ENCODE measurements at places on chromosomes 3 and 15.

DNA sequence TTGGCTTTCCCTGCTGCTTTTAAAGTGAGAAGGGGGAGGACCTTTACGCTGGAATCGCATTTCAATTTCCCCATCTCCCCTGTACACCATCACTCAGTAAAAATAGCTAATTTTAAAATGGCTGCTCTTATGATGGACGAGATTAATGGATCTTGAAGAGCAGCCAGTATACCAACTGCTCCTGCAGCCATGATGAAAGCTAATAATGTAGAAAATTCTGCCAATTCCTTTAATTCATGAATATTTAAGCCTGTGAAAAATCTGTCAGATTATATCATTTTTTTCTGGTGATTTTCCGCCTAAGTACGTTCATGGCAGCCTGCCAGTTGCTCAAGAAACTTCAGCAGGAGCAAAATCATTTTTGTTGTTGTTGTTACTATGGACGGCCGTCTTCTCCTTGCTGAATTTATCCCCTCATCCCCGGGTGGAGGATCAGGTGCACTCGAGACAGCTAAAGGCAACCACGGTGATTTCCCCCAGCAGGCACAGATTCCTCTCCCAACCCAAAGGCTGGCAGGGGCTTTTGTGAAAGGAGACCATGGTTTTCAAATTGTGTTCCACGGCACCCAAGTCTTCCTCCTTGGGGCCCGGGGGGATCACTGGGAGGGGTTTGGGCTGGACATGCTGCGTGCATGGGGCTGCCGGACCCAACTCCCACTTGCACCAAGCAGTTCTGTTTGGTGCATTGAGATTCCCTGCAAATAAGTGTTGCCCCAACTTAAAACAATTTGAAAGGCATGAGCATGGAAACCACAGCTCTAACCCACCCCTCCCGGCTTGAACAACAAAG, 289.6 kb downstream of the UACA start:
- DNase-seq, result no peak

GRCh38 chr15:52651868-52652267, 27.3 kb downstream of the ATOSA start:
- peak; percentile 70 for DNase-seq

DNA sequence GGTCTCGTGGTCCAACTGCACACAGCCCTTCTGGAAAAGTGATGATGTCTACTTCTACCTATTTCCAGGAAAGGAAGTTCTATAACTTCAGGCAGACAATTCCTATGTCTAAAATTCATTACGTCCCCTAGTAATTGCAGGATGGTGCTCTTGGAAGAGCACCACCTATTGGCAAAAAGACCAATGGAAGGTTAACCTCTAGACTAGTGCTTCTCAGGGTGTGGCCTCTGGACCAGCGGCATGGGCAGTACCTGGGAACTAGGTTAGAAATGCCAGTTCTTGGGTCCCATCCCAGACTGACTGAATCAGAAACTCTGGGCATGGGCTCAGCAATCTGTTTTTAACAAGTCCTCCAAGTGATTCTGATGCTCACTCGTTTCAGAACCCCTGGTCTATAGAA, 258.3 kb upstream of the ICE2 start:
- no peak for DNase-seq

DNA sequence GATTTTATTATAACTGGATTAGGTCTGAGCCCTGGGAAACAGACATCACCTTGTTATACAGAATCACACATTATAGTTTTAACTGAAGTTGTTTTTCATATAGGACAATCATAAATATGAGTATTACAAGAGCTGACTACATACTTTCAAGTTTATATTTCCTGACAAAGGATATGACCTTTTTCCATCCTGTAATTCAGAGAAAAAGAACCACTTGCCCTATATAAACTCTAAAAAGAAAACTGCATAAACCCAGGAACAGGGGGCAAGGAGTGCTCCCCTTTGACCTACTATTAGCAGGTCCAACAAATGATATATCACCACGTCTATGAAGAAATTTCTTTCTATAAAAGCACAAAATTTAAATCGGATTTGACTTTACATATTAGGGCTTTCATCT, 20.9 kb downstream of the B3GALNT1 start:
- DNase-seq, result no peak

- DNase-seq, result no peak
These were observed 83.6 kb upstream of the OCA2 start for GRCh38 chr15:28182731-28183130.

DNA sequence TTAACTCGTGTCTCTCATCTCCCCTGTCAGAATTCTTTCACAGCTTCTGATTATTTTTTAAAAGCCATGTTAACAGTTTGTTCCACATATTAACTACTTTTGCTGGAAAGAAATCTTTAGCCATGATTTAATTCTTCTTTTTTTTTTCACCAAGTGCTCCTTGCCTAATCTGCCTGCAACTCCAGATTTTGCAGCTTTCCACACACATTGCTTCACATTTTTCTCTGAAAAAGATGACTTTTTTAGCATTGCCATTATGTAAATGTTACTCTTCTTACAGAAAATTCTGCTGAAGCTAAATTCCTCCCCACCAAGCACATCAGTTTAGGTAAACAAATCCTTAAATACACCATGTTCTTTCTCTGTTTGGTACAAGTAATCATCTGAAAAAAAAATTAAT, 23.4 kb upstream of the PPARG start:
- DNase-seq, result no peak

- no peak for DNase-seq
These were observed 360 bp upstream of the MGA start for GRCh38 chr15:41659855-41660234.

- peak; percentile 78 for DNase-seq
These were observed 35.4 kb downstream of the EHD4 start for GRCh38 chr15:41936649-41937567.

DNA sequence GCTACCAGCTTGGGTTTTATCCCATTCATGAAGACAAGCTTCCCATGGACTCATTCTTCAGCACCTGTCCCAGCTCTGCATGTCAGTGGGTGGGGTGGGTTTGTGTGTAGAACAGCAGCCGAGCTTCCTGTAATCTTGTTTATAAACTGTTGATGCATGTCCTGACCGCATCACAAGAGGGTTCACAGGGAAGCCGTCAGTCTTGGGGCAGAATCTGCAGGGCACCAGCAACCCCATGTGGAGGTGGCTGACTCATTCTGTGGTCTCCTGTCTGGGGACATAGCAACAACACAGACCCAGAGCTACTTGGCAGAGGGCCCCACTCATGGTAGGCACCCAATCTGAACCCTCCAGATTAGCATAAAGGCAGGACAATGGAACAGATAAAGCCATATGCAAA, 35.6 kb downstream of the DAPK2 start:
- no peak for DNase-seq

DNA sequence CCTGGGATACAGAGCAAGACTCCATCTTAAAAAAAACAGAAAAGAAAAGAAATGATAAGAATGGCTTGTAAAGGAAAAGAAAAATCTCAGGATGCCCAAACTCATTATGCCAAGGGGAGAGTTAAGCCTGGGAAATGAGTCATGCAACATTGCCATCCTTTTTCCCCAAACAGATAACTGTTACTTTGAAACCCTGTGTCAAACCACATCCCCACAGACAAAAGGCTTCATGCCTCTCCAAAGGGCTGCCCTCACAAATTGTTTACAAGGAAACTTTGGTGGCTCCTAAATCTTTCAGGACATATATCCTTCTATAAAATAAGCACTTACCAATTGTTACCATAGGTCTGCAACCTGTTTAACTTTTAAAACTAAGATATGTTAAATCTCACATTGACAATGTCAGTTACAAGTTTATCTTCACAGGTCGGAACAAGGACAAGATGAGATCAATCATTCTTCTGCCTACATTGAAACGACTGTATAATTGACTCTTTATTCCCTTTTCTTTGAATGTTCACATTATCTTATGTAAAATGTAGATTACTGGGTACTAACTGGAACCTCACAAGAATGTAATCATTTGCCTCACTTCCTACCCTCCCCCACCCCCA, 18.6 kb upstream of the SENP7 start:
- no peak for DNase-seq

DNA sequence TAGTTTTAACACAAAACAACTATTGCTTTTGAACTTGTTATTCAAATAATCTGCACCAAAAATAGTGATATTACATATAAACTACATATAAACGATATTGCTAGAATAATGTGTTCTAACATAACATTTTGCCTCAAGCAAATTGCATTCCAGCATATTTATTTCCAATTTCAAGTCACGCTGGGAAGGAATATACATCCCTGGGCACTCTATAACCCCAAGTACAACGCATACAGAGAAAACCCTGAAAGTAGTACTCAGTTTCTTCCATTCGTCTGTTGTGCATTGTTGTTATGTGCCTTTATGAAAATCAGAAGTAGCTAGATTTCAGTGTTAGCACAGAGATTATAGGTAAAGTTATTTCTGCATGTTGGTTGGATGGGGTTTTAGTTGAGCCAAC, 251.5 kb downstream of the TUSC7 start:
- no peak for DNase-seq

DNA sequence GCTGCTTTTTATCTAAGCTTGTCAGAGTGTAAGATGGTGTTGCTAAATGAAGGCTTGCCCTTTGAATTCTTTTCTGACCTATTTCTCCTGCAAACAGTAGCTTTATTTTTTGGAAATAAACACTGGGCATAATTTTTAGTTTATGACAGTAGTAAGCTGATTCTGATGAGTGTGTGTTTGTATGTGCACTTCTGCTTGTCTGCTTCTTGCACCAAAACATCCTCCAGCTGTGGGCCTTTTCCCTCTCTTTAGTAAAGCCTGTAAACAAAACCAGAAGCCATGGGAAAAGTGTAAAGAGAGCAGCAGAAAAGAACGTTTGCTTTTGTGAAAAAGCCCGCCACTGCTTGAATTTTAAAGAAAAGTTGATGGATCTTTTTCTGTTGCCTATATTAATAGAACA, 136.4 kb upstream of the IL12A start:
- DNase-seq, result no peak

DNA sequence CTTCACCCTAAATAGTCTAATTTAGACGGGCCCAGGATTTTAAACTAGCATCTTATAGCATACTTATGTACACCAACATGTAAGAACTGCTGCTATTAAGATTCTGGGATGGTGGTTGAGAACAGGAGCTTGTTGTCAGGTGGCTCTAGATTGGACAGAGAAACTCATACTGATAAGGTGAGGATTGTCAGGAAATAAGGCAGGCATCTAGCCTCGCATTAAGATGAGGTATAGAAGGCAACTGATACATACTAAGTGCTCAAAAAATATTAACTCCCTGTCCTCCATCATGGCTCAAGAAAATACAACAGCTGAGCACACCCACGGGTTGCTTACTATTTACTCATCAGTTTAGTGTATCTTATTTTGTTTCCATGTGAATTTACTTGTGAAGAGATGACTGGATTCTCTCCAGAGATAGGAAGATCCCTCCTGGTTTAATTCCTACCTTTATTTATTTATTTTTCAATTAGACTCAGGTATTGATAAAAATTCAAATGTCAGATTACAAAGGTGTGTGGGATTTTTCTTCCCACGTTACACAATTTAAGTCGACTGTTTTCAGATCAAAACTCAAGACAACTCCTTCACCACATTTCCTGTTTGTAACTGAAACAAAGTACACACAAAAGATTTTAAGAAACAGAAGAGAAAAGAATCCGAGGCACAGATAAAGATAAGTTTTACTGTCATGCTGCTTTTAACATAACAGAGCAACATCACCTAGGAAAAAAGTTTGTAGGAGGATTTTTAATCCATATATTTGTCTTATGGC, at the start of gene TRAT1:
TRAT1 (plus strand) TSS at position 664 of the 775 bp plus-strand sequence. CDS start 142 bp downstream, outside the sequence.
- no peak for DNase-seq

GRCh38 chr15:50144341-50145120, 25.5 kb upstream of the ATP8B4 start:
- DNase-seq, result no peak

GRCh38 chr3:183142199-183142598, 20.3 kb downstream of the LAMP3 start:
- no peak for DNase-seq

DNA sequence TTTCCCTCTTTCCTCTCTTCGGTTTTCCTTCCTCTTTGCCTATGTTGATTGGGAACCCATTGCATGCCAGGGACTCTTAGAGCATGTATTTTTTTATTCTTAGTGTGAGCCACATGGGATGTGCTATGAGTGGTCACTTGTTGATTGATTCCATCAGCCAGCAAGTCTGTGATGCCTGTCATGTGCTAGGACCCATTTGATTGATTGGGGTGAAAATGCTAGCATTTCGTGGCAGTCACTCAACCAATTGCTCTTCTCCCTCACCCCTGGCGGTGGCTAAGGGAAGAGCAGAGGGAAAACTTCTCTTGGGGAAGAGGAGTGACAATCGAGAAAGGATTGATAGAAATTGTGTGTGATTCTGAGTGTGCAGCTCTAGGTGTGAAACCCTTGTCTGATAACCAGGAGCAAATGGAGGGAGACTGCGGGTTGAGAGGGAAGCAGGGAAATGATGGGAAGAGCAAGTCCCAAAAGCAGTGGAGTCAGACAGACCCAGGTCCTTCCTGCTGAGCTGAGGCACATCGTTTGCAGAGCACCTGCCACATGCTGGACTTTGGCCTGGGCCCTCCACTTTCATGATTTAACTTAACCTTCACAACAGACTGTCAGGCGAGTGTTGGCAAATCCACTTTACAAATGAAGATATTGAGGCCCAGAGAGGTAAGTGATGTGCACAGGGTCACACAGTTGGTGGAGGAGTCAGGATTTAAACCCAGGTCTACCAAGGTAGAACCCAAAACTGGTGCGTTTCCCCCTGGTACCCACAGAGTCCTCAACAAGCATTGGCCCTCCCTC, 40.0 kb downstream of the SLC6A11 start:
- DNase-seq, result no peak

- DNase-seq, result no peak
These were observed 289.7 kb upstream of the DNAJC19 start for GRCh38 chr3:181279239-181279565.

GRCh38 chr3:42489116-42489936, 13.1 kb upstream of the VIPR1 start:
- no peak for DNase-seq

- no peak for DNase-seq
These were observed 41.7 kb upstream of the ANP32A start for GRCh38 chr15:68862415-68862814.

DNA sequence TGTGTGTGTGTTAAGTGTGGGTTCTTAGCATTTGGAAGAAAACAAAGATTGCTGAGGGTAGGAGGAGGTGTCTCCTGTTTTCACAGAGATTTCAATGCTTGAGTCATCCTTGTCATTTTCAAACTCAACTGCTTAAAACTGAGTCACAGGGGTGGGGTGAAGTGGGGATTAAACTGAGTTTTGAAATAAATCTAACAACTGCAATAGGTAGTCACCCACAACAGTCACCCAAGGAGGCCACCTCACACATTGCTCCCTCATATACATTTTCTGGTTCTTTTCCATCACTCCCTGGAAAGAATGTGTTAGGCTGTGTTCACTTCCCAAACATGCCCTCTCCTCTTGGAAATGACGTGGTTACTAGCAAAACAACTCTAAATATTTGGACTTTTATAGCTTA, 187.7 kb upstream of the CMC1 start:
- DNase-seq, result no peak

- DNase-seq, result no peak
These were observed 400.4 kb upstream of the THBS1 start for GRCh38 chr15:39180483-39180933.

- no peak for DNase-seq
These were observed 114.7 kb upstream of the CCNL1 start for GRCh38 chr3:157274644-157275137.

- DNase-seq, result no peak
These were observed 222.0 kb downstream of the STT3B start for GRCh38 chr3:31754575-31755278.
